ENCODE measurements at places on chromosomes 3 and 15.
A peak's percentile ranks its signal among the peaks of the same experiment; 100 is the strongest.

- no peak for DNase-seq
These were observed 6.3 kb downstream of the FAM107A start for GRCh38 chr3:58570851-58571250.

DNA sequence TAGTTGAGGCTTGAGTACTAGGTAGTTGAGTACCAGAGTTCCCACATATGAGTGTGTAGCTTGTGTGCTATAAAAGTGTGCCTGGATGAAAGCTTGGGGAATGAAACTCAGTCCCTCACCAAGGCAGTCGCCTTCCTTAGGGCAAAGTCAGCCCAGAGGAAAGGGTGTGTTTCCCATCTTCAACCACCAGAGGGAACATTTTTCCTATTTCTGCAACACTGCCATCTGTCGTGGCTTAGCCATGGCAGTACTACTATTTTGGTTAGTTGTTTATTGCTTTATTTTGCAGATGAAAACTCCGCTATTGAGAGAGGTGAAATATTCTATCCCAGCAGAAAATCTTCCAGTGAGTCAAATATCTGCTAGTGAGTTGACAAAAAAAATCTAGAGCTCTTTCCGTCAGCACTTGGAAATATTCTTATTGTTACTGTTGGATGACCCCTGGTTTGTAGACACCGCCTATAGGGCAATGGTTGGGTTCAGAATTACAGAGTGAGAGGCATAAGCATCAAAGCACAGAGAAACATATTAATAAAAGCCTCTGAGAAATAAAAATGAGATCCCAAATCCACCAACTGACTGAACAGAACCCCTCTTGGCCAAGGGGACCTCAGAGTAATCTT, 239.9 kb downstream of the CPNE4 start:
- no peak for DNase-seq

DNA sequence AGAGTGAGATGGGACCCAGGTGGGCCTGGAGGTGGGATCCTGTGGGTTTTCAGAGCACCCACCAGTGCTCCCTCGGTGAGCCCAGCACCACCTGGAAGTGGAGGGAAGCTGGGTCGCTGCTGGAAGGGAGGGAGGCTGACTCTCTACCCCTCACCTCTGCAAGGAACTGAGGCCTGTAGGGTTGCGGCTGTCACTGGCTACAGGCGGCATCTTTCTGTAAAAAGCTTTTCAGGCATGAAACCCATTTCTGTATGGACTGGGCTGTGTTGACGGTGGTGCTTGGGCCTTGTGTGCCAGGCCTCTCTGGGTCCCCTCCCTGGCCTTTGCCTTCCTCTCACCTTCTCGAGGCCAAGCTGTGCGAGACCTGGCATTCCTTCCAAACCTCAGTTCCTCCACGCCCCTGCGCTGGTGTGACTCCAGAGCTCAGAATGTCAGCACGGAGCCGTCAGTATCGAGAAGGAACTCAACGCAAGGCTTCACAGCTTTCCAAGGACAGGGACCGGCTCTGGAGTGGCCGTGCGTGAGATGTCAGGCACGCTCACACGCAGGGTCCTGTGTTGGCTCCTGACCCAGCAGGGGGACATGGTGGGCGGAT, 16.6 kb downstream of the ABTB1 start:
- no peak for DNase-seq

GRCh38 chr3:66993082-66993481, 5.0 kb upstream of the KBTBD8 start:
- DNase-seq: no peak

GRCh38 chr3:126476166-126477060, 722 bp upstream of the ZXDC start:
- DNase-seq: peak; percentile 80

GRCh38 chr15:55820043-55820442, 77.1 kb upstream of the PRTG start:
- no peak for DNase-seq

DNA sequence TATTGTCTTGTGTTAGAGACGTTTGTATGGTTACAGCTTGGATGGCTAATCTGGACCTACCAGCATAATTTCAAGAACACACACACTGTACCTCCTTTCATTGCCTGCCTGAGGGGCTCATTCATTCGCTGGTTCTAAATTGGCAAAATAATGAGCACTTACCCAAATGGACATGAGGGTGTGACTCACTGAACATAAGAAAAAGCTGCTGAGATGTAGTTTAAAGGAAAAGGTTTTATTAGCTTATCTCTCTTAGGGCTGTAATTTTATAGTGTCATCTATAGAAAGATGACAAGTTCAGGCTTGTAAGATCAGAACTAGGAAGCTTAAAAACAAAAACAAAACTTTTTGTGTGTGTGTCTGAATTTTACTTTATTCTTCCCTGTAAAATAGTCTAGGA, 120.7 kb upstream of the WNT7A start:
- no peak for DNase-seq

DNA sequence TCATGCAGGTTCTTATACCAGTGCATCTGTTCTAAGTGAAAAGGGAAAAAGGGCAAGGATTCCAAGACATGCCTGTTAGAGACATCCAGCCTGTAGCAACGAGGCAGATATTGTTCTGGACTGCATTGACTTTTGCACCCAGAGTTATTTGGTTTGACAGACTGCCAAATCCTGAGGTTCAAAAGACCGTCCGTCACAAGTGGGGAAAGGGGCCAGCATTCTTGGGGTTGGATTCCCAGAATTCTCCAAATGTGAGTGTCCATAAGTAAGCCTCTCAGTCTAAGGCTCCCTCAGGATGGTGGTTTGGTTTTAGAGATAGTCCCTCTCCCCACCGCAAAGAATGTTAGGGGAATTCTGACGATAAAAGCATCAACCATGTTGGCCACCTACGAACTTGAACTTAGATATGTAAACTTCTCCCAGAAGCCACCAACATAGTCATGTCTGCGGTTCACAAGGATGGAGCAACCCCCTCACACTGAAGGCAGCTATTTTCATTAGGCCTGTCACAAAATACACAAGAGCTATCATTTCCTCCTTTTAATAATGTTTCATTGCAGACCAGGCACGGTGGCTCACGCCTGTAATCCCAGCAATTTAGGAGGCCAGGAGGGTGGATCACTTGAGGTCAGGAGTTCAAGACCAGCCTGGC, 13.6 kb upstream of the LACTB start:
- no peak for DNase-seq

- no peak for DNase-seq
These were observed at the start of gene SHC4 for GRCh38 chr15:48963524-48964113. Gene SHC4 (minus strand): TSS chr15:48963919. CDS start chr15:48963015, 904 bp downstream.

DNA sequence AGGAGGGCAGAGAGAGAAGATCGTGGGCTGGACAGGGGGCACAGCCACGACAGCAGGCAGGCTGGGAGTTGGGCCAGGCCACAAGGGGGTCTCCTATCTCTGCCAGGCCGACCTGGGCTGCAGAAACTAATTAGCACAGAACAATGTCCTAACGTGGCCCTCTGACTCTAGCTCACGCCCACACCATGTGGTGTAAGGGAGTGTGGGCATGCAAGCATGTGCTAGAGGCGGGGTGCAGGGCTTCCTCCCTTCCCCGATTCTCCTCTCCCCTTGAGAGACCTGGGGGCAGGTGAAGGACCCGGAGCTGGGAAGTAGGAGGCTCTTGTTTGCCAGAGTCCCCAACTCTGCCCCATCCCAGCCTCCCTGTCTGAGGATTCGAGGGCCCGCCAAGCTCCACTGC, 65.5 kb downstream of the LINGO1 start:
- DNase-seq: no peak

DNA sequence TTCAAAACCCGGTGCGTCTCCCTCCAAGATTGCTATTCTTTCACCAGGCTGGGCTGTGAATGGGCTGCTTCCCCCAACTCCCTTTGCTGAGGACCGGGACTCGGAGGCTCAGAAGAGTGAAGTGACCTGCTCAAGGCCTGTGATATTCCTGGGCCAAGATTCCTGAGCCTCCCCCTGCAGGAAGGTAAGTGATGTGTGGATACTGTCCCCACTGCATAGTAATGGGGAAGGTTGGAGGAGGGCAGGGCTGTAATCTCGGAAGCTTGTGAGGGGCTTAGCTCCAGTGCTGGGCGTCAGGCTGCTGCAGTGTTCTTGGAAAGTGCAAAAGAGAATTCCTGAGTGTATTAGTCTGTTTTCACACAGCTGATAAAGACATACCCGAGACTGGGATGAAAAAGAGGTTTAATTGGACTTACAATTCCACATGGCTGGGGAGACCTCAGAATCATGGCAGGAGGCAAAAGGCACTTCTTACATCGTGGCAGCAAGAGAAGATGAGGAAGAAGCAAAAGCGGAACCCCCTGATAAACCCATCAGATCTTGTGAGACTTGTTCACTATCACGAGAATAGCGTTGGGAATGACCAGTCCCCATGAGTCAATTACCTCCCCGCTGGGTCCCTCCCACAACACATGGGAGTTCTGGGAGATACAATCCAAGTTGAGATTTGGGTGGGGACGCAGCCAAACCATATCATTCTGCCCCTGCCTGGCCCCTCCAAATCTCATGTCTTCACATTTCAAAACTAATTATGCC, 67.6 kb downstream of the EFCAB12 start:
- no peak for DNase-seq

GRCh38 chr3:50624634-50625033, 7.7 kb downstream of the MAPKAPK3 start:
- no peak for DNase-seq

GRCh38 chr15:83115410-83115809, 8.0 kb downstream of the TM6SF1 start:
- no peak for DNase-seq
